ENCODE measurements at places on chromosomes 3 and 15.

- DNase-seq, result no peak
These were observed 403.5 kb downstream of the FHIT start for GRCh38 chr3:60847791-60848190.

GRCh38 chr3:78666470-78666800, 1101.4 kb downstream of the ROBO1 start:
- peak; percentile 64 for DNase-seq

DNA sequence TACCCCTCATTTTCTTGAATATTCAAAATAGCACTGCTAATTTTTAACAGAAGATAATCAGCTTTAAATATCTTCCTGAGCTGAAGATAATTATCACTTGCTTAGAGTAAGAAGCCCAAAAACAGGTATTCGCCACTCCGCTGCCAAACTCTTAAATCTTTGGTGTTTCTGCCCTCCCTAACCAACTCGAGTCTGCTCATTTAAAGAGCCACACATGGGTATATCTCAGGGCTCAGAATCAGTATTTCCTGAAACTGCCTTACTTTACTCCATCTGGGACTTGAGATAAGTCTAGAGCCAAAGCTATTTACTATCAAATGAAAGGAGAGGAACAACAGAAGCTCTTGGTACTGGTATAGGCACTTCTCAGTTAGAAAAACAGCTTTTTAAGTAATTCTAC, 10.8 kb downstream of the PDCD10 start:
- no peak for DNase-seq

DNA sequence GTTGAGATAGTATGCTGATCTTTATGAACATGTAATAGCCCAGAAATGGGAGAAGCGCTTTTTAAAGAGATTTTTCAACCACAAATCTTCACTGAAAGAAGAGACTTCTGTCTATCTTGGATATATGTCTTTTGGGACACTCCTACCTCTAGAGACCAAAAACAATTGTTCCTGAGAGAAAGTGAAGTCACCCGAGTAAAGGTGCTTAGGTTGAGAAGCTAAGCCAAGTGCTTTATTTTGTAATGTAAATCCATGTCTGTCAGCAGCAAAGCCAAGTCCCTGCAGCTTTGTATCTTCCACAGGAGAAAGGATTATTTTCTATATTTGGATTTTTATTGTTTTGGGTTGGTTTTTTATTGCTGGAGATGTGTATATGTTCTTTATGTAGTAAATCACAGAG, 32.1 kb upstream of the B3GALNT1 start:
- DNase-seq, result no peak

DNA sequence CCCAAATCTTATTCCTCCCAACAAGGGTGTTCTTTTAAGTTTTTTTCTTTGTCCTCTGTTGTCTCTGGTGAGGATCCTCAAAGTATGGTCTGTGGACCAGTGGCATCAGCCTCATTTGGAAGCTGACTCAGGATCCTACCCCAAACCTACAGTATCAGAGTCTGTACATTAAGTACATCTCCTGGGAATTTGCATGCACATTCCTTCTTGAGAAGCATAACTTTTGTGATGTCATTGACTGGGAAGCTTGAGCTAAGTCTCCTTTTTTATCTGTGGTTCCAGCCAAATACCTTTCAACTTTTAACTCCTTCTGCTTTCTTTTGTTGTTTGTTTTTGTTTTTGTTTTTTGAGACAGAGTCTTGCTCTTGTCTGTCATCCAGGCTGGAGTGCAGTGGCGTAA, 40.5 kb downstream of the ARMC8 start:
- DNase-seq, result peak; percentile 88

DNA sequence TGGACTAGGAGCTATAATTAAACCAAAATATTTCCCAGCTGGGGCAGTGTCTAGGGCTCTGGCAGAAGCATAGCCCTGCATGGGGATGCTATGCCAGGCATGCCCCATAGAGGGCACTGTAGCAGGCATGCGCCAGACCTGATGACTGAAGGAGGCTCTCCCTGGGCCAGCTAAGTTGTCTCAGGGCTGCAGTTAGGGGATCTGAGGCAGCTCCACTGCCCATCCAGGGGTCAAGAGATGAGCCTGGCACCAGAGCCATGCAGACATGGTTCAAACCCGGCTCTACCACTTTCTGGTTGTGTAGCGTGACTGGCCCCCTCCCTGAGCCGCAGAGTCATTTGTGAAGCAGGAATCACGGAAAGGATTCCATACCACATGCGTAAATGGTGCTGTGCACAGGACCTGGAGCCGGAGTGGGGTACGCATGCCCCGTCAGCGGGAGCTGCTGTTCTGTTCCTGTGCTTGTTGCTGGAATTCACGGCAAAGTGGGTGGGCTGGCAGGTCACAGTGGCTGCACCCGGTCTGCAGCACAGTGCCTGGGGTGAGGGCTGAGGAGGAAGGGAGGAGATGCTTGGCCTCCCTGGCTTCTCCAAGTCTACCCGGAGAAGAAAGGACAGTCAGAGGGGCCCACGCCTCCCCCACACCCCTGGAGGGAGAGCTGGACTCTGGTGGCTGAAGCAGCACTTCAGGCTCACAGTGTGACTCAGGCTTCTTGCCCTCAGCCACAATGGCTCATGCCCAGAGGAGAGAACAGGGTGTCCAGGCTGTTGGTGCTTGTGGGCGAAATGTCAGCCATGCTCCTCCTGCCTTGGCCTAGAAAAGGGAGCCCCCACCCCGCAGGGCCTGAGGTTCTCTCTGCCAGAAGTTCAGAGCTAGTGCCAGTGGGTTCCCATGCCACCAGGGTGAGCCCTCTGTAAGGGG, 43.1 kb downstream of the DNASE1L3 start:
- peak; percentile 79 for DNase-seq
